Immature natural killer cell (primary cell): ENCODE measurements at places on chromosomes 1 and 21.

DNA sequence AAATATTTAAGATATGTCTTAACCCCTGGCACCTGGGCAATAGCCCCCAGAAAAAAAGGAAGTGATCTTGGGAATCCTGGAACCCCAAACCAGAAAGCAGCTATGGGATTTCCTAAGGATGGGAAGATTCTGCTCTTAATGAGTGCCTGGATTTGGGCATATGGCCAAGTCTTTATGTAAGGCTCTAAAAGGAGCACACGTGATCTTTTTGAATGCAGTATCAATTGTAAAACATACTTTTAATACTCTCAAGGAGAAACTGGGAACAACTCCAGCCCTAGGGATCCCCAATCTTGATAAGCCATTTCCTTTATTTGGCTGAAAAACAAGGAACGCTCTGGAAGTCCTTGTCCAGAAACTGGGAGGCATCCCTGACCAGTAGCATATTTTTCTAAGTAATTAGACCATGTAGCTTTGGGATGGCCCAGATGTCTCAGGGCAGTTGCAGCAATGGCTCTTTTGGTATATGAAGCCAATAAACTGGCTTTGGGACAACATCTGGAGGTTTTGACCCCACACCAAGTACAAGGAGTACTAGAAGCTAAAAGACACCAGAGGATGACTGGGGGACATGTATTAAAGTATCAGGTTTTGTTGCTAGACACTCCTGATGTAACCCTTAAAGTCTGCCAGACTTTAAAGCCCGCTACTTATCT, 80.9 kb upstream of the KIAA0040 start:
- no peak for DNase-seq

DNA sequence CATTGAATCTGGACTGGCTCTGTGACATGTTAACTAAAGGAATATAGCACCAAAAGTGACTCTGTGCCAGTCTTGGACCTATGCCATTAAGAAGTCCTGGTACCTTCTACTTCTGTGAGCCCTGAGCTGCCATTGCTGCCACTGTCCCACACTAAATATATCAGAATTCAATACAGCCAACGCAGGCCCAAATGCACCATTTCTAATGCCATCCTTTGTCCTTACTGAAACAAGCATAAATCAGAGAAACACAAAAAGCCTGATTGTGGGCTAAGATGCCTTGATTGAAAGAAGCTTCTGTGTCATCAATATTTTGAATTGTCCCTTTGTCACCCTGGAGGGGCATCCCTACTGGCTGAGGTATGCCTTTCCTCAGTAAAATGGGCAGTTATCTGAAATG, 66.9 kb upstream of the NEK2 start:
- DNase-seq, result no peak

- DNase-seq, result no peak
Measured at GRCh38 chr1:170807432-170807831, 127.9 kb upstream of the MROH9 start.

GRCh38 chr1:53066891-53067738, 5.1 kb downstream of the PODN start:
- DNase-seq, result no peak

DNA sequence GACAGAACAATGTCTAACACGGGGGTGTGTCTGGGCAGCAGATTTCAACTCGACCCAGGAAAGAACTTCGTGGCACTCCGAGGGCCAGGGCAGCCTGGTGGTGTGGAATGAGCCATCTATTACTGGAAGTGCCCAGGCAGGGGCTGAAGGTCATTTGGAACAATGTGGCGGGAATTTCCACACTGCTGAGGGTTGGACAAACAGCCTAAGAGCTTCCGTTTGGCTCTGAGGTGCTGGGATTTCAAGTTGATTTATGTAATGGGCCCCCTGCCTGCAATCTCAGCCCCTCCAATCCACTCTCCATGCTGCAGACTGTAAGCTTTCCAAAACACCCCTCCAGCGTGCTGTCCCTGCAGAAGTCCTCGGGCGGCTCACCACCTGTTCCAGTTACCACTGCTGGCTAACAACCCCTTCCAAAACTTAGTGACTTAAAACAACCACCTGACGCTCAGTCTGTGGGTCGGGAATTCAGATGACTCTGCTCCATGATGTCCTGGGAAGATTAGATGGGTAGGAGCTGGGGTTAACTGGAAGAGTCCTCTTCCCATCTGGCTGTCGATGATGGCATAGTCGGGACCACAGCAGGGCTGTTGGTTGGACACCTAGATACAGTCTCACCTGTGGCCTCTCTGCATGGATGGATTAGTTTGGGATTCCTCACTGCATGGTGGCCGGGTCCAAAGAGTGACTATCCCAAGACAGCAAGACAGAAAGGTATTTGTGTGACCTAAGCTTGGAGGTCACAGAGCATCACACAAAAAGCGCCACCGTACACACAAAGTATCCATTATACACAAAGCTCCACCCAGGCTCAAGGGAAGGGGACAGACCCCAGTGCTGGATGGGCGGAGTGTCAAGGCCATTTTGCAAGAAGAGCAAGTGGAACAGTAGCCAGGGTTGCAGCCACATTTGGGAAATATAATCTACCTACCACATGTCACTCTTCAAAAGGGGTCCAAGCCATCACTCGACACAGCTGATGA, 89.7 kb upstream of the IFFO2 start:
- DNase-seq, result no peak

GRCh38 chr1:95309031-95309471, 75.0 kb downstream of the RWDD3 start:
- DNase-seq, result no peak

DNA sequence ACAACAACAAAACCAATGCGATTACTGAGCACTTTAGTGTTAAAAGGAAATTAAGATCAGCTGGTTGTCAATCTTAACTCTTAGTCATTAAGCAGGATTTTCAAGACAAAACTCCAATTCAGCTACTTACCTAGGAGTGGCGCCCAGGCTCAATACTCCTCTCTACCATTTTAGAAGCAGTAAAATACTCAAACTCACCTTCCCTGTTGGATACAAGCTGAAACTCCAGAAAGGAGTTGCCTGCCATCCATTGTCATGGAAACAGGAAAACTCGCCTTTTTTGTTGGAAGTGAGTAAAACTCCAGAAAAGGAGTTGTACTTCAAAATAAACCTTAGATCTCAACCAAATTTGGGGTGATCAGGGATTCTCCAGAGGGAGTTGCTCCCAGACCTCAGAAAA, 127.0 kb upstream of the F3 start:
- DNase-seq, result no peak

DNA sequence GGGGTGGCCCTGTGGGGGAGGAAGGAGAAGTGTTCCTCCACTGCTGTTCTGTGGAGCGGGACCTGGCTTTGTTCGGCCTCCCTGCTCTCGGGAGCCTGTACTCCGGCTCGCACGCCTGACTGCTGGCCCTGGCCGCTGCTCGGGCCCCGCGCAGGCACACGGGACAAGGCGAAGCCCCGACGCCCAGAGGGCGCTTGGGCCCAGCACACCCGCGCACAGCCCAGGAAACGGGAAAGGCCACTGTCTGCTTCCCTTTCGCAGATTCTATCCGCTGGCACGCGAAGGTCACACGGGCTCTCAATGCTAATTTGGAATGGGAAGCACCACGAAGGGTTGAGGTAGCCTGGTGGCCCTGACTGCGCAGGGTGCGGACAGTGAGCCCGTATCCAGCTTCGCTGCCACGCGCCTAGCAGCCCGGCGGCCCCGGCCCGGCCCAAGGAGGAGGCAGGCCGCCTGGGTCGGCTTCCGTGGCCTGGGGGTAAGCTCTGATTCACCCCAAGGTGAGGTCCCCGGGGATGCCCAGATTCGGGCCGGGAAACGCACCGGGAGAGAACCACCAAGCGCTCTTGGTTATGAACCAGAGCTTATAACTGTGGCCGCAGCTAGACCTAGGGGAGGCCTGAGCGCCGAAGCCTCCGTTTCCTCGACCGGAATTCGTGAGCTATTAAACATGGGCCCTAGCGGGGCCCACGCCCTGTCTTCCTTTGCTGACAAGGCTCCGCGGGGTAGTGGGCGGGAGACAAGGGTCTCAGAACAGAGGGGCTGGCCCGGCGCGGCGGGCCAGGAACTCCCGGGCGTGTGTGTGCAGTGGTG, 19.7 kb upstream of the TBX15 start:
- DNase-seq, result no peak

DNA sequence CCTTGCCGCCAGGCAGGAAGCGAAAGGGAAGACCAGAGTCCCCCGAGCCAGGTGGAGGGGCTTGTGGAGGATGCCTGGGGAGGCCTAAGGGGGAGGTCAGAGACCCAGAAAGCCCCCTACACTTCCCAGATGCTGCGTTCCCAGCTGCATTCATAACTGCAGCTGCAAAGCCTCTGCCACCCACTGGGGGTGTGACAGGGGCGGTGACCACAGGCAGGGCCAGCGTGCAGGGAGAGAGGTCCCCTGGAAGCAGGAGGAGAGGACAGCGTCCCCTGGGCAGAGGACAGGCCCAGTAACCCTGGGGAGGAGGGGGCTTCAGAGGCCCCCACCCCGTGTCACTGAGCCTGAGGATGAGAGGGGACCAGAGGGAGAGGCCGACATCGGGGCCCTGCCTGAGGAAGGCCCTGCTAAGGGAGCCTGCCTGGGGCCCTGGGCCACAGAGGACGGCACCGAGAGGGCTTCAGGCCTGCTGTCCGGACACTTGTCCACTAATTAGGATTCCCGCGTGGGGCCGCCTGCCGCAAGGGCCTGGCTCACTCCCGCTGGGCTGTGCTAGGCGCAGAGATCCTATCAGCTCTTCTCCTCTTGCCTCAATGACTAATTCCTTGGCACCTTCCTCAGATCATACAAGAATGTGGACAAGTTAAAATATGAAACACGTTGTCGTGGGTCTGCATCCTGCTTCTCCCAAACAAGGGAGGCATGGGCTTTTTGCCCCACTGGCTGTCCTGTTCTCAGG, 49.1 kb upstream of the CCDC27 start:
- DNase-seq, result no peak

- no peak for DNase-seq
Measured at GRCh38 chr21:31382060-31382459, 38.0 kb upstream of the TIAM1 start.

DNA sequence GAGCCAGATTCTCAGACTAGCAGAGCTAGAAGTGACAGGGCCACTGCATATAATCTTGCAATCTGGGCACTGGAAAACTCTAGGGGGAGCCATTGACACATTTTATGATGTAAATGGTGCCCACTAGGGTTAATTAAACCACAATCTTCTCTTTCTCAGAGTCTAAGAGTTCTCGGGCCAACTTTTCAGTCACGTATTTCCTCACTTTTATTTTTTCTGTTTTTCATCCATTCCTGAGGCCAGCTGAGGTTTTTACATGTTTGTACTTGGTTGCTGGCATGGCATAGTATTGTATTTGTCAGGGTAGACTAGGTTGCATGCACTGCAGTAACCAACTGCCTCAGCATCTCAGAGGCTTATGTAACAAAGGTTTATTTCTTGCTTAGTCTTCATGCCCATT, 138.2 kb downstream of the ZNF326 start:
- no peak for DNase-seq

- DNase-seq, result no peak
Measured at GRCh38 chr1:84202126-84202525, 58.1 kb downstream of the PRKACB start.

DNA sequence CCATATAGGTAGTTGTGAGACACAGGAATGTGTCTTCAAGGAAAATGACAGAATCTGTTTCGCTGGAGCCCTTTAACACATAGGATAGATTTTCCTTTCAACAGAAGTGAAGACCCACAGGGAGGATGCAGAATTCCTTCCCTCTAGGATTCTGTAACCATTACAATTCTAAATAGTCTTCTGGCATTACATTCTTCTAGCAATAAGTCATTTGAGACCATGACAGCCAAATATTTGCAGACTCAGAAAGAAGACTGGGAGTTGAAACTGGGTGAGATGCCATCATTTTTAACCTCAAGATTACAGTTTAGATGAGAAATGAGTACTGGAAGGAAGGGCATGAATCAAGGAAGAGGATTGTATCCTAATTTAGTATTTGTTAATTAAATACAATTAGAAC, 61.6 kb downstream of the ZBTB18 start:
- DNase-seq, result no peak

DNA sequence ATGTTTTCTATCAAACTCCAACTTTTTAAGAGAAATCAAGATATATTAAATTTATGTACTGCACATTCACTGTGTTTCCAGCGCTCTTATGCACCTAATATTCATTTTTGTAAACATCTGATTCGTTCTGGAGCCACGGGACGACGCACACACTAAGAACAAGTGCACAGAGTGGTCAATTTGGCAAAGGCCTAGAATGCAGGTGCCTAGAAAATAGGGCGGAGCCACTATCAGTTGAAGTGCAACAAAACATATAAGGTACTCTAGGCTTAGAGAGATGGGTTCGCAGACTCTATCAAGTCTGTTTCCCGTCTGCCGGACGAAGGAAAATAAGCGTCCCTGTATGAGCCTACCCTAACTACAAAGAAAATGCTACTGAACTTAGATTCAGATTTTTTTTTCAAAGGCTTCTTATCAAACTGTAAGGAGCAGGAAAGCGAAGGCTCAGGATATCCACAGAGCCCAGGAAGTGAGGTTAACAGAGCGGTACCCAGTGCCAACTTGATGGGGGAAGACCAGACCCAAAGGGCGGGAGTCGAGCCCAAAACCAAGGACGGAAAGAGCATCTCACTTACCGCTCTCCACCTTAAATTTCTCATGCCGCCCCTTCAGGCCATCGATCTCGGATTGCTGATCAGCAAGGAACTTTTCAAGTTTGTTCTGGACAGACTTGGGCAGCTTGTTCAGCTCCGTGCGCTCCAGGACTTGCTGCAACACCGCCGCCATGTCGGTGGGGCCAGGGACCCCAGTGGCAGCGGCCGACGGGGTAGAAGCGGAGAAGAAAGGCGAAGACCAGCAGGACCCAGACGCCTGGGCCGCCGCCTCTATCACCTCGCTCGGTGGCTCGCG, 526 bp downstream of the TPR start:
- peak; percentile 31 for DNase-seq

GRCh38 chr1:88645886-88646285, 38.2 kb upstream of the PKN2 start:
- DNase-seq, result no peak

DNA sequence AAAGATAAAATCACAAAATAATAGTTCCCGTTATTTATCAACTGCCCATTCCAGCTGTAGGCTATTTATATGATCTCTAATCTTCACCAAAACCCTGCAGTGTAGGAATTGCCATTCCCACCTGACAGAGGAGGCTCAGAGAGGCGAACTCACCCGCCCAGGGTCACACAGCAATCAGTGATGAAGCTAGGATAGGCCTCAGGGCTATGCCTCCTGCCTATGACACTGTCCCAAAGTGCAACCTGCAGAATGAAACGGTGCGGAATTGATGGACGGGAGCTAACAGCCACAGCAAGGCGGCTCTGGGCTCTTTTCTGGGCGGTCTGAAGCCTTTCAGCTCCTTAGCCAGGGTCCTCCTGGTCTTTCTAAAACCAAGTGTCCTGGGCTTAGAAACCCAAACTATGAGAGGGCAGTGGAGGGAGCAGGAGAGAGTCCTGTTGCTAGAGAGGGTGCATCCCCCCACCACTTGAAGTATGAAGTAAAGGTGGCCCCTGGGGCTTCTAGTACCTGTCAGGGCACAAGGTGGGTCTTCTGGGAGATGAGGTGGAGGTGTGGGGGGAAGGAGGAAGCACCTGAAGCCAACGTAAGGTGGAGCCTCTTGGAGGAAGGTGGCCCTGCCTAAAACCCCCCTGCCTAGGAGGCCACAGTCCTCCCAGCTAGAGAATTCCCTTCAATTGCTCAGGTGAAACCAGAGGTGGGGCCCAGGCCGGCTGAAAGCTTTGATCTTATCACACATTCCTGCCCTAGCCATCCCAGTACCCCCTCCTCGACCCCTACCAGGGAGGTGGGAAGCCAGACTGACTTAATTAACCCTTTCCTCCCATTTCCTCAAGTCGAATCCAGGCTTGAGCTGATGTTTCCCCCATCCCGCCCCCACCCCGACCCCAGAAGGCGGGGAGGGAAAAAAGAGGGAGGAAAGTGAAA, 14.8 kb downstream of the HSPG2 start:
- DNase-seq, result no peak

- no peak for DNase-seq
Measured at GRCh38 chr1:163824006-163824405, 502.3 kb downstream of the NUF2 start.
